Stimulated activated CD8-positive, alpha-beta memory T cell treated with anti-CD3 and anti-CD28 coated beads, Interleukin-15, amount 100 ng/mL, for 24 hours (primary cell): ENCODE measurements at places on chromosomes 12 and 14.
A peak's percentile ranks its signal among the peaks of the same experiment; 100 is the strongest.

DNA sequence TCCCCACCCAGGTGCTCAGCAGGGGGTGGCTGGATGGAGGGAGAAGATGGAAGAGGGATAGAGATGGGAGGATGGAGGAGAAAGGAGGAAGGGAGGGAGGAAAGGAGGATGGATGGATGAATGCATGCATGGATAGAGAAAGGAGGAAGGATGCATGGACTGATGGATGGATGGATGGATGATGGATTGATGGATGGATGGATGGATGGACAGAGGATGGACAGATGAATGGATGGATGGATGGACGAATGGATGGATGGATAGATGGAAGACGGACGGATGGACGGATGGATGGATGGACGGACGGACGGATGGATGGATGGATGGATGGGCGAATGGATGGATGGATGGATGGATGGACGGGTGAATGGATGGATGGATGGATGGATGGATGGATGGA lies 64.1 kb downstream of the NCOR2 start:
- no peak for DNase-seq

GRCh38 chr14:72663956-72664650 lies 229.8 kb downstream of the DPF3 start:
- no peak for DNase-seq

DNA sequence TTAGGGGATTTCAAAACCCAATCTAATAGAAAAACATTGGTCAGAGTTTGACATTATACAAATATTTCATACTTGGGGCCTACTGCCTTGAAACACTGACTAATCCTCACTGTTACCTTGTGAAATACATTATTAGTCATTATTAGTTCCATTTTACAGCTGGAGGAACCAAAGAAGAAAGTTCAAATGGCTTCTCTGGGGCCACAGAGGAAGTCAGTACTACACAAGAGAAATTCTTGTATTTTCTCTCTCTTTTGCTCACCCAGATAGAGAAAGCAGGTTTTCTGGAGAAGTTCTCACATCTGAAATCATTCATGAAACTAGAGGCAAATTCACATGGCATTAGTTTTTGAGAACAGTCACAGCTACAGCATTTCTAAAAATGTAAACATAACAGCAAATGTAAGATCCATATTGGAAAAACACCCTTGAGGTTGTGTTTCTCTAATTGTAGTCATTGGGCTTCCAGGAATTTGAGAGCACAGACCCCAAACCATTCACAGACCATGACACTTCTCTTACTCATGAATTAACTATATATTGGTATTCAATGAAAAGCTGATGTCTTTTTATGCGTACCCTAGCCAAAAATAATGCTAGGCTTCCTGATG lies 83.0 kb downstream of the LLPH start:
- no peak for DNase-seq

DNA sequence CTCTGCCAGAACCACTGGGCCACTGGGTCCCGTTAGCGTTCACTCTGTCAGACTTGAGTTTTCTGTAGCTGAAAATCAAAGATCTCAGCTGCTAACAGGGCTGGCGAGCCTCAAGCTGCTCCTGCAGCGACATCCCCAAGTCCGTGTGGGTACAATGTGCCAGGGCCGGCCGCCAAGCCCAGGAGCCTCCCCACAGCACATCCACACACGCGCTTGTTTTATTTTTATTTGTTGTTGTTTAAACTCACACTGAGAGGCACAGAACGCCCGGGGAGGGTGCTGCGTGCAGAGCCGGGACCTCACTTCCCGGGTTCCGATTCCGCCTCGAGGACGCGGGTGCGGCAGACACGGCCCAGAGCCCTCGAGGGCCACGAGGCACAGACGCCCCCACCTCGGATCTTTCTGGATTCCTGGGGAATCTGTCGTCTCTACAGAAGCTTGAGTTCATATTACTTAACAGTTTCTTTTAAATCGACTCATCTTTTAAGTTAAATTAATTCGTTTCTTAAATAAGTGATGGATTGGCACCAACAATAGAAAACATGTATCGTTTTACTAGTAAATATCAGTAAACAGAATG lies 9.3 kb downstream of the GALNT9 start:
- no peak for DNase-seq

DNA sequence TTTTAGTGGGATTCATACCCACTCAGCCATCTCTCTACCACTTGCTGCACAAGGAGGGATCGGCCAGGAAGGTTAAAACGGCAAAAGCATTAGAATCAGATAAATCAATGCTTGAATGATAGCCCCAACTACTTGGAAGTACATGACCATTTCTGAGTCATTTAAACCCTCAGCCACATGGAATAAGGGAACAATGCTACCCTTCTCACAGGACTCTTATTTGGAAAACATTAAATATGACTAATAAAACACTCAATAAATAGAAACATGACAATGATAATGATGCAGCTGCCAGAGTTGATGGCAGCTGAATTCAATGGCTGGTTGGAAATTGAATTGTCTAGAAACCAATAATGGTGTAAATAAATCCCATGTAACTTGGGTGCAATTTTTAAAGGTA lies 165.4 kb downstream of the FLRT2 start:
- no peak for DNase-seq

GRCh38 chr14:60331201-60332045 lies 82.4 kb downstream of the PPM1A start:
- peak; percentile 62 for DNase-seq

DNA sequence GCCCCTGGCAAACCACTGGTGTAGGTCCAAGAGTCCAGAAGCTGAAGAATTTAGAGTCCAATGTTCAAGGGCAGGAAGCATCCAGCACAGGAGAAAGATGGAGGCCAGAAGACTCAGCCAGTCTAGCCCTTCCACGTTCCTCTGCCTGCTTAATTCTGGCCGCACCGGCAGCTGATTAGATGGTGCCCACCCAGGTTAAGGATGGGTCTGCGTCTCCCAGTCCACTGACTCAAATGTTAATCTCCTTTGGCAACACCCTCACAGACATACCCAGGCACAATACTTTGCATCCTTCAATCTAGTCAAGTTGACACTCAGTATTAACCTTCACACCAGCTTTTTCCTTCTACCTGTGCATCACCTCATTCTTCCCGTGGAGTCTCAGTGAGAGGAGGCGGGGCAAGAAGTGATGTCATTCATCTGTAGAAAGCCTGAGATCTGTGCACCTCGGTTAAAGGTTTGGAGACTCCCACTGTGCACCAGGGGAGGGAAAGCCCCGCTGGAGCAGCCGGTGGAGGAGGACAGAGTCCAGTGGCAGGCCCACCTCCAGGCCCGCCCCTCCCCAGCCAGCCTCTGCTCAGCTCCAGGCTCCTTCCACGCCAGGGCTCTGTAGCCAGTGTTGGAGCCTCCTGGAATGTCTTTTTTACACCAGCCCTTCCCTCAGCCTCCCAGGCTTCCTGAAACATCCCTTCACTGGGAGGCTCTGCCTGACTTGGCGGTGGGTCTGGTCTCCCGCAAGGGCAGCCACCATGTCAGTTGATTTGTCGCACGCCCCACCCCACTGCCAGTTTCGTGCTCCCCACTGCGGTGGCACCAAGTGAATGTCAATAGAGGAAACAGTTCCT lies 80.1 kb upstream of the DYNC1H1 start:
- no peak for DNase-seq

DNA sequence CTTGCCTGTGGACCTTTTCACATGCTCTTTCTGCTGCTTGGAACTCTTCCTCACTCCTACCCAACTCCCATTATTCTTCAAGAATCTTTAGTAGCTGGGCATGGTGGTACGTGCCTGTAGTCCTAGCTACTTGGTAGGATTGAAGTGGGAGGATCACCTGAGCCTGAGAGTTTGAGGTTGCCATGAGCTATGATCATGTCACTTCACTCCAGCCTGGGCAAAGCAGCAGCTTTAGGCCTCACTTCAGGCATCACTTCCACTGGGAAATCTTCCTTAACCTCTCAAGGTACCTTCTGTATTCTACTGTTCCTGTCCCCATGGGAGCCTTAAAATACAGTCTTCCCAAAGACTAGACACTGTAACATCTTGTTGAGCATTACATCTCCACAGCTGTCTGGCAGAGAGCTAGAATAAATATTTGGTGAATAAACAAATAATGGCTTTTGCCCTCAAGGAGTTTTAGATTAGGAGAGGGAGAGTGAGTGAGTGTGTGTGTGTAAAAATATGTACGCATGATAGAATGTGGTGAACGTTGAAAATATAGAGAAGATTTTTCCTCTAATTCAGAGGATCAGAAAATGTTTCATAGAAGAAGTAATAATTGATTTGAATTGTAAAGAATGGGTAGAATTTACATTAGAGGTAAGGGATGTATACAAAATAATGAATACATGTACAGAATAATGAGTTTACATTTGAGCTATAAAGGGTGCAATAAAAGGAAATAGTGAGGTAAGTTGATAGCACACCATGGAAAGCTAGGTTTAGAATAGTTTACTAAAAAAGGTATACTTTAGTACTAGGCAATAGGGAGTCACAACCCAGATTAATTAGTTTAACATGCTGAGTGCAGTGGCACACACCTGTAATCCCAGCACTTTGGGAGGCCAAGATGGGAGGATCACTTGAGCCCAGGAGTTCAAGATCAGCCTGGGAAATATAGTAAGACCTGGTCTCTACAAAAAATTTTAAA lies 29.2 kb upstream of the BMAL2 start:
- no peak for DNase-seq

GRCh38 chr12:26694402-26694801 lies 138.6 kb downstream of the ITPR2 start:
- DNase-seq, result no peak

GRCh38 chr12:95838125-95838524 lies 20.6 kb upstream of the SNRPF start:
- DNase-seq, result no peak

DNA sequence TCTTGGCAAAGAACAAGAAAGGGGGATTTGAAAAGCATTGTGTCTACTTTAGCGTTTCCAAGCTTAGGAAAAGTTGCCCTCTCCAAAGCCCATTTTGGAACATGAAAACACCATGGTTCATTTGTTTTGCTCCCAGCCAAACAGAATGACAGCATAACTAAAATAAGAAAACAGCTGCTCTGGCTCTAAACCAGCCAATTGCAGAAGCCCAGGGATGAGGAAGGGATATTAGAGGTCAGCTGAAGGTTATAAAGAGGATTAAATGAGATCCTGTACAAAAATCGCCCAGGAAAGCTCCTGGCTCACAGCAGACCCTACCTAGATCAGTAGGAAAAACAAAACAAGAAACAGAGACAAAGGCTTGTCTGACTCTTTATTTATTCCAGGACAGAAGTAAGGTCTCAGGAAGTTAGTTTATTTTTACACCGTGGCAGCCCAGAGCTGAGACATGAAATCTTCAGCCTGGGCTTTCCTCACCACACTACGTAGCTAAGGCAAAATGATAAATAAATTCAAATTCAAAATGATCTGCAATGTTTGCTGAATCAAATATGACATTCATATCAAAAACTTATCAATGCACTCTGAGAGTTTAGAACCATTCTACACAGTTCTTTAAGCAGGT lies 25.9 kb downstream of the SPX start:
- DNase-seq, result no peak
